ENCODE measurements at places on chromosomes 5 and 9. TPM values are rescaled to one million over a fixed set of nuclear protein-coding genes. Genes with fewer than 3 reads are reported as not detected.

PITX1 gene
- total RNA-seq, result 25.0 TPM

DOK3 gene
- total RNA-seq, result 4.2 TPM

GABRP gene
- total RNA-seq, result not detected

HRCT1 gene
- total RNA-seq, result 0.63 TPM

IL13 gene
- not detected for total RNA-seq

DNA sequence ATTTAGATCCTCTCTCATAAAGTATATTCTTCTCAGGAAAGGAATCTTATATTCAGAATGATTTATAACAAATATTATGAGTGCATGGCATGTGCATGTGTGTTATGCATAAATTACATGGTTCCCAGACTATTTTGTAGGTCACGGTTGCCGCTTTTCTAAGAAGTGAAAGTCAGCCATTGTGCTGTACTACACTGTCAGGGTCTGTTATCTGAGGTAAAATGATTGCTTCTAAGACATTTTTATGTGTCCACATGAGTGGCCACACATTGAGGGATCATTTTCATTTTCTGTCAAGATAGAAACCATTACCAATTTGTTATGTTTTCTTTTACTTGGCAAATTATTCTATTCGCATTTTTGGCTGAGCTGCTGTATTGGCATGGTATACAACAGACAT, 210.8 kb downstream of the CWC27 start:
- DNase-seq, result no peak

GRCh38 chr5:58641533-58641932, 58.7 kb downstream of the RAB3C start:
- DNase-seq, result no peak

GRCh38 chr9:21670374-21670773, 132.1 kb upstream of the MTAP start:
- no peak for DNase-seq

DNA sequence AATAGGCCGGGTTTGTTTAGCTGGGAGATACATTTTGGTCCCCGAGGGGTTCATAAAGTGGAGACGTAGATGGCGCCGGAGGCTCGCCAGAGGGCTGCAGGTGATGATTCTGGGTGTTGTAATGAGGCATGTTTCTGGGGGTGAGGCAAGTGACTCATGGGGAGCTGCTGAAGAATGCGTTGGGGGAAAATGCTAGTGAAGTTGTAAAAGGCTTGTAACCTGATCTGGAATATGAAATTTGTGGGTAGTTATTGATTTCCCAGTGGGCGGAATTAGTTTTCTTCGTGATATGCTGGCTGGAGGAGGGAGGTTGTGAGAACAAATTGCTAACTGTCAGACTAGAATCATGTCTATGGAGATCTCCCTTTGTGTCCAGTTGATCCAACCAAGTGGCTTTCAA, 158.3 kb downstream of the DOCK2 start:
- DNase-seq, result no peak

All from SJSA1 (cell line).